ENCODE measurements at places on chromosomes 2 and 18.

DNA sequence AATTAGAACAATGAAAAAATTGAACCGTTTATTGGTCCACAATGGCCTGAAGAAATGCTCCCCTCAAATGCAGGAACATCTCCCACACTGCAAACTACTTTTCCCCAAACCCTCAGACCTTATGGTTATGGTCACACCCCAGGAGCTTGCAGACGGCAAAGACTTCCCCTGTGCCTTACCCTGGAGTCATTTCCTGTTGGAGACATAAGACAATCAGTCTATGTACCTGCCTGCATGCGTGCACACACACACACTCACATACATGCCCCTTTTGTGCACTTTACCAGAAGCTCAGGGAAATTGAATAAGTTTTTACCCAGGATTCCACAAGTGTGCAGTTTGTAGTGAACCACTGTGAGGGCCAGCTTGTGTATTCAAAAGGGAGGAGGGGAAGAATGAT, 281.9 kb upstream of the CELF4 start:
- DNase-seq: no peak

DNA sequence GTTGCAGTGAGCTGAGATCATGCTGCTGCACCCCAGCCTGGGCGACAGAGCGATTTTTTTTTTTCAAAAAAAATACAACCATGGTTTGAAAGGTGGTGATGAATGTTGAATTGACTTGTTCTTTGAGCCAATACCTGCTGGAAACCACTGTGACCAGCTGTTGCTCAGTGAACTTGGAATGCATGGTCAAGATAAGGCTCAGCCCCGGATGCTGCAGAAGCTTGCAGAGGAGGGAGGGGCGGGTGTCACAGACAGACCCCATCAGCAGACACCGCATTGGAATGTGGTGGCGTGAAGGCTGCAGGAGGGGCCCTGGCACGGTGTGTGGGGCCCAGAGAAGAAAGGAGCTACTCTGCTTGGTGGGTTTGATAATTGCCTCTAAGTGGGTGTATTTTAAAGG, 91.6 kb downstream of the ITGB1BP1 start:
- DNase-seq: no peak

DNA sequence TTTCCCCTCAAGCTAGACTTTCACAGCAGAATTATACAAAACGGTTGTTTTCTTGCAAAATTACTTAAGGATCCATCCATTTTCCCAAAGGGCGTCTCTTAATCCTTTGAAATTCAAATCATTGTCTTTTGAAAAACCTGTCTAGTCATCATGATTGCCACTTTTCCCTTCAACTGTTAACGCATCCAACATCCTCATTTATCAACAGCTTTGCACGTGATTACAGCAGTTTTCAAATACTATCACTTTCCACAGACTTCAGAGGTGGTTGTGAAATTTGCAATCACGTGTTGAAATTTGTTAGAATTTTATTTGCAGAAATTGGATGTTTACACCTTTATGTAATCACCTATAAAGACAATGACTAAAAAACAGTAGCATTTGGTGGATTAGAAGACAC, 304.4 kb upstream of the SLC39A10 start:
- no peak for DNase-seq

DNA sequence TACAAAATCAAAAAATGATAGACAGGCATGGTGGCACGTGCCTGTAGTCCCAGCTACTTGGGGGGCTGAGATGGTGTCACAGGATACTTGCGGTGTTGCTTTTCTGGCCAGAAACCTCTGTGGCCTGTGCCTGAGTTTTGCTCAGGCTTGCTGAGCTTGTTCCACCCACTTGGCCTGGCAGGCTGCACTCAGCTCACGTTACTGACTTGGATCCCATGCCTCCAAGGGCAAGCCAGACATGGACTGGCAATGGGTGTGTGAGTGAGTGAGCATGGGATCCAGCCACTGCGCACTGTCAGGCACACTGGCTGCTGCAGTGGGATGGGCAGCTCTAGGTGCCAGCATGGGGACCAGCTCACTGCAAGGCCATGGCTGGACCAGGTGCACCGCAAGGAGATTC, 67.9 kb downstream of the NCAPH start:
- no peak for DNase-seq

DNA sequence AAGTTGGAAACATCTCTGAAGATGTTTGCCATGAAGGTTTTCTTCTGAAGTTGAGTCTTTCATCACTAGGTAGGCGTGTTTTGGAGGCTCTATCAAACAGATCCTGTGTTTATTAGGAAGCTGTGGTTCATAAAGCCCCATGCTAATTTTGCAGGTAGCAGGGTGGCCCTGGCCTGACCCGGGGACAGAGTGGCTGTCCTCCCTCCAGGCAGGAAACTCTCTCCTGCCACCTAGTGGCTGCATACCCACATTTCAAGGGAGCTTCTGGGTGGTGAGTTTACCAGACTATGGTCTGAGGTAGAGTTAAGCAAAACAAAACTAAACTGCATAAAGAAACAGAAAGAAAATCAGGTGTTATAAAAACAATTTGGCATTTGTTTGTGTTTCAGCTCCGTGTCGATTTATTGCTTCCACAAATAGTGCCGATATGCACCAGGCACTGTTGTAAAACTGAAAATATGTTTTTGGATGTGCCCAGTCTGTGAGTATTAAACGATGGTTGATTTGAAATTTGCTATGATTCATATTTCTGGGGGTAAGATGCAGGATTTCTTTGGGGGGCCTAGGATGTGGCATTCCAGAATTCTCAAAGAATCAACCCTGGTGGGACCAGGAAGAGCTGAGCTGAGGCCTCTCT, 26.0 kb upstream of the IL37 start:
- DNase-seq: peak; percentile 64

GRCh38 chr2:181140928-181141327, 160.5 kb downstream of the UBE2E3 start:
- DNase-seq: no peak

GRCh38 chr2:70010576-70011111, 49.2 kb upstream of the ASPRV1 start:
- DNase-seq: no peak

DNA sequence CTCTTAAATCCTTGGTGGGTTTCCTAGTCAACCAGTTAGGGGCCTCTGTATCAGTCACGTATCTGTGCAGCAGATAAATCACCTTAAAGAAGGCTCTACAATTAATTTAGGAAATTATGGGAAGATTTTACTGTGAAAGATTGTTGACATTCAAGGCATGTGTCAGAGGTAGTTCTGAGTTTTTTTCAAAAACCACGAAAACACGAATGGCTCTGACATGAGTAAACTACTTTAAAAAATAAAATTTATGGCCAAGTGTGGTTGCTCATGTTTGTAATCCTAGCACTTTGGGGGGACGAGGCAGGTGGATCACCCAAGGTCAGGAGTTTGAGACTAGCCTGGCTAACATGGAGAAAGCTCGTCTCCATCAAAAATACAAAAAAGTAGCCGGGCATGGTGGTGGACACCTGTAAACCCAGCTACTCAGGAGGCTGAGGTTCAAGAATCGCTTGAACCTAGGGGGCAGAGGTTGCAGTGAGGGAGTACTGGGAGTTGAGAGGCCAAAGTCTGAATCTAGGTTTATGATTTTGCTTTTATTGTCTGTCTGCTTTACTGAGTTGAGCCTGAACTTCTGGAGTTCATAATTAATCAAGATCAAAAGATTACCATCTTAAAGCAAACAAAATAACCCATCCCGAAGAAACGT, 77.1 kb downstream of the SPRED2 start:
- DNase-seq: no peak

- DNase-seq: no peak
Measured at GRCh38 chr18:22467760-22468553, 50.2 kb upstream of the CTAGE1 start.

GRCh38 chr2:72789241-72789640, 36.6 kb downstream of the EXOC6B start:
- no peak for DNase-seq

GRCh38 chr2:38207168-38207567, 131.2 kb upstream of the CYP1B1 start:
- no peak for DNase-seq

DNA sequence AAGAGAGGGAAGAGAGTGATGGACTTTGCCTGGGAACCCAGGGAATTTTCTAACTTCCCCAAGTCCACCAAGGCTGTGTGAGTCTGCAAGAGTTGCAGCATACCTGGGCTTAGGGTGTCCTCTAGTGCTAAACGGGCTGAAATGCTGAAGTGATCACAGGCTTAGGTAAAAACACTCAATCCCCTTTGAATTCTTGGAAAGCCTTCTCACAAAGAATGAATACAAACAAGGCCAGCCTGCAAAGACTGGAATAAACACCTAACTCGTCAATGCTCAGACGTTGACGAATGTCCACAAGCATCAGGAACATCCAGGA, 30.0 kb upstream of the BMP10 start:
- DNase-seq: no peak

DNA sequence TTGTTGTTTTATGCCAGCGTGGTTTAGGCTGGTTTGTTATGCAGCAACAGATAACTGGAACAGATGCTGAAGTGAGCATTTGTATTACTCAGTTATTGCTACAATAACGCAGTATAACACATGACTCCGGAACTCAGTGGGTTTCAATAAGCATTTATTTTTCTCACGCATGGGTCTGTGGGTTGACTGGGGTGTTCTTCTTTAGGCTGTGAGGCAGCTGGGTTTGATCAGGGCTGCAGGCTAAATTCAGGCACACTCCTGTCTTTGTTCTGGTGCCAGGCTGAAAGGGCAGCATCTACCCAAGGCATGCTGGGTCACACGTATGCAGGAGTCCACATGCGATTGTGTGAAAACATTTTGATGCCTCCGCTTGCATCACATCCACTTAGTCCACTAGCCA, 3.8 kb upstream of the SLC1A4 start:
- DNase-seq: no peak

DNA sequence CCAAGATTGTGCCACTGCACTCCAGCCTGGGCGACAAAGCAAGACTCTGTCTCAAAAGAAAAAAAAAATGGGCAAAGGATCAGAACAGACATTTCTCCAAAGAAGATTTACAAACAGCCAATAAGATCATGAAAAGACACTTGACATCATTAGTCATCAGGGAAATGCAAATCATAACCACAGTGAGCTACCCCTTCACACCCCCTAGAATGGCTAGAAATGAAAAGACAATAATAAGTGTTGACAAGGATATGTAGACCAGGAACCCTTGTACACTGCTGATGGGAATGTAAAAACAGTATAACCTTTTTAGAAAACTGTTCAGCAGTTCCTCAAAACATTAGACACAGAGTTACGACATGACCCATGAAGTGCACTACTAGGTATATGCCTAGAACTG, 18.4 kb upstream of the MTERF4 start:
- no peak for DNase-seq

- no peak for DNase-seq
Measured at GRCh38 chr2:213251618-213252017, 32.6 kb upstream of the SPAG16 start.

DNA sequence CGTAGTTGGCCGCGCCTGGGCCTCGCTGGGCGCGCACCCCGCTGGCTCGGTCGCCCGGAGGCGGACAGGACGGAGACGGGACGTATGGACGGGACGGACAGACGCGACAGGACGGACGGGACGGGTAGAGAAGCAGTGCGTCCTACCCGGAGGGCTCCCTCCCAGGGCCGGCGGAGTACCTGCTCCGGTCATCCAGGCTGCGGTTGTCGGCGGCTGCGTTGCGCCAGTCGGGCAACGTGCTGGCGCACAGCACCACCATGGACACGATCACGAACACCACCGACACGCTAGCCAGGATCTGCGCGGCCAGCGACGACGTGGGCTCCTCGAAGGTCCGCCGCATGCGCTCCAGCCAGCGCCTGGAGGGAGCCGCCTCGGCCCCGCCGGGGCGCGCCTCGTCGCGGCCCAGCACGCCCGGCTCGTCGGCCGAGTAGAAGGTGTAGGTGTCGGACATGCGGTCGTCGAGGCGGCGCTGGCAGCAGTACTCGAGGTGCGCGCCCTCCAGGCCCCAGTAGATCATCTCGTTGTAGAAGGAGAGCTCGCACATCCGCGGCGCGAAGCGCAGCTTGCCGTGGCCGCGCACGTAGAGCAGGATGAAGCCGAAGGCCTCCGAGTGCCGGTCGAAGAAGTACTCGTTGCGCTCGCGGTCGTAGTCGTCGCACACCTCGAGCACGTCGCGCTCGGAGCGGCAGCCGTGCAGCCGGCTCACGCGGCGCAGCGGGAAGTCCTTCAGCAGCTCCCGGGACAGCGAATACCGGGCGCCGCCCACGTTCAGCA, 903 bp downstream of the KCNG3 start:
- peak; percentile 44 for DNase-seq
